COR-L47 (cell line): ENCODE measurements at places on chromosomes 16 and 17.

GRCh38 chr16:73891129-73891542 lies 405.5 kb upstream of the PSMD7 start:
- no peak for DNase-seq

- DNase-seq = no peak
Measured at GRCh38 chr17:78515480-78515879, 61.7 kb downstream of the DNAH17 start.

DNA sequence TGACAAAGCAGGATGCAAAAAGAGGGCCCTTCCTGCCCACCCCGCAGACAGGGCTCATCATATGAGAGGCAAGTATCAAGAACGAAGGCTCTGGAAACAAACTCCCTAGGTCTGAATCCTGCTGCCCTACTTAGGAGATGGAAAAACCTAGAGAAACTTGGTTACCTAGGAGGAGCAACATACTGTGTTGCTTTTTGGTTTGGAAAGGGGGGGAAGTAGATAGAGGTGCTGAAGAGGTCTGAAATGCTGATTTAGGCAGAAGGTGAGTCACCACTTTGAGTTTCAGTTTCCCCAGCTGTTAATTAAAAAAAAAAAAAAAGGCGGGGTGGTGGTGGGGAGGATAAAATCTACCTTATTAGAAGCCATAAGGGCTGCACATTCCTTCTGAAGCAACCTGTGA lies 1.5 kb downstream of the N4BP1 start:
- DNase-seq = no peak

- no peak for DNase-seq
Measured at GRCh38 chr16:48959204-48959603, 322.4 kb downstream of the CBLN1 start.

DNA sequence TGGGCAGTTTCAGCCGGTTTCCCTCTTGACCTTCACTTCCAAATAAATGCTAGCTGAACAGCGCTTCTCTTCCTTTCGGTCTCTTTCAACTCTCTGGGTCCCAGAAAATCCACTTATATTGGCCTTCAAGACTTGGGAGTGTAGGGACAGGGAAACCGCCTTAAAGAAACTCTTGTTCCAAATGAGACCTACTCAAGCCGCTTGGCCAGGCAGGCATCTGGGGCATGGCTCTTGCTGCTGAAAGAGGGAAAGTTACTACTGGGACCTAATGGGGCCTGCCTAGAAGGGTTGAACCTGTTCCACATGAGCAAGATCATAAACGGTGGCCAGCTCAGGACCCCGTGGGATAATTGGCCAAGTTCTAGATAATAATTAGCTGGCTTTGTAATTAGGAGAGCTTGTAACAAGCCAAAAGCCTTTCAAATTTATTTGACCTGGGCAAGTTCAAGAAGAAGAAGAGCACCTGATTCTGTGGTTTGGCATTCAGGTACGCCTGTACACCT lies 13.2 kb downstream of the CDH1 start:
- no peak for DNase-seq

DNA sequence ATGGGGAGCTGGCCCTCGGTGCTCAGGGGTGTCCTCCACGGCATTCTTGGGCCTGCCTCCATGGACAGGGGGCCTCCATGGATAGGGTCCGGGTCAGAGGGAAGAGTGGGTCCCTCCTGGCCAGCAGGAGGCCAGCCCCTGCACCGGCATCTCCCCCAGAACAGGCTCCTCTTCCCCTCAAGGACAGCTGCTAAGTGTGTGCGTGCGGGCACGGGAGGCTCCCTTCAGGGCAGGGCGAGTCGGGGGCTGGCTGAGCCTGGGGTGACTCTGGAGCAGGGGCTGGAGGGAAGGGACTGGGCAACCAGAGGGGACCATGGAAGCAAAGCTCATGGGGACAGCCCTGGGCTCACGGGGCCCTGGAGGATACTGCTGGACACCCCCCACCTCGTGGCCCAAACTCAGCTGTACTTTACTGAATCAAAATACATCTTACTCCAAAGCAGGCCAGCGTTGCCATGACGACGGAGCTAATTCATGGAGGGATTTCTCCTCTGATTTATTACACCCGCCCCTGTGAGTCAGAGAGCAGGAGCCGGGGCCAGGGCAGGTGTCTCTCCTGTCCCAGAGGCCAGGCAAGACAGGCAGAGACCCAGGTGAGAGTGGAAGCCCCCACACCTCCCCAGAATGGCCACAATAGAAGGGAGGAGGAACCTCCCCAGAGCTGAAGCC lies 2.1 kb downstream of the CASKIN1 start:
- peak; percentile 47 for DNase-seq

DNA sequence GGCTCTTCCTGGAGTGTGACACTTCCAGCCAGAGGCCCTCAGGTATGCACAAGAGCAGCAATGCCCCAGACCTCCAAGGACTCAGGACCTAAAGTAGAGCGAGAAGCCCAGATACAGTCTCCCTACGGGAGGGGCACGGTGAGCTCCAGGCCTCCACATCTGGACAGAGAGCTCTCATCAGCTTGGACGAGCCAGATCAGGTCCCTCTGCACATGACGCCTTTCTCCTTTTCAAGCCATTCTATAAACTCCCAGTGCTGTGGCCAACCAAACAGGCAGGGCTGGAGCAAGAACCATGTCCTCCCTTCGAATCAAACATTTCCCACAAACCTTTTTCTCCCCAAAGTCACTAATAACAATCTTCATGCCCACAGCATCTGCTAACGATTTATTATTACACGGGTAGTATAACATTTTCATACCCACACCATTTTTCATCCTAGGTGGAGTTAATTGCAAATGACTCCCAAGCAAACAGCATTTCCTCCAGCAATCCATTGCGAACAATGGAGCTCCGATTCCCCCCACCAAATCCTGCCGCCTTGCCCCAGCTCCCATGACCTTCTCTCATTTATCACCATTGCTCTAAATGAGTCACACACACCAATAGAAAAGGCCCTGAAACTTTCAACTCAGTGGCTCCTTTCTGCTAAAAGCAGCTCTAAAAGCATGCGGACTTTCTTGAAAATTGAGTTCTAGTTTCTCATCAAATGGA lies 24.2 kb upstream of the NLRP1 start:
- no peak for DNase-seq

- DNase-seq = no peak
Measured at GRCh38 chr17:62911114-62911513, 54.9 kb upstream of the TANC2 start.

DNA sequence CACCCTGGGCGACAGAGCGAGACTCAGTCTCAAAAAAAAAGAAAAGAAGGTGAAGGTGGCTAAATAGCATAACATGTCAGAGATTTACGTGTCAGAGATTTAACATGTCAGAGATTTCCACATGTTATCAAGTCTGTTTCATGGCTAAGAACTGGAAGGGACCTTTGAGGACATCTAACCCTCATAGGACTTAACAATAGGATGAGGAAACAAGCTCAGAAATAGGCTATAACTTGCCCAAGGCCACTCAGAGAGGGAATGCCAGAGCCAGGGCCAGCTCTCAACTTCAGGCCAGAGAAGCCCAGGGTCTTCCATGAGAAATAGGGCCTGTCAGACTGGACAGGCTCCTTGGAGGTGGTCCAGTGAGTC lies 26.8 kb upstream of the ZNF629 start:
- DNase-seq = no peak

- no peak for DNase-seq
Measured at GRCh38 chr16:89572073-89572484, 3.5 kb upstream of the CPNE7 start.

GRCh38 chr16:1043881-1044451 lies 28.6 kb upstream of the SSTR5 start:
- DNase-seq = no peak

DNA sequence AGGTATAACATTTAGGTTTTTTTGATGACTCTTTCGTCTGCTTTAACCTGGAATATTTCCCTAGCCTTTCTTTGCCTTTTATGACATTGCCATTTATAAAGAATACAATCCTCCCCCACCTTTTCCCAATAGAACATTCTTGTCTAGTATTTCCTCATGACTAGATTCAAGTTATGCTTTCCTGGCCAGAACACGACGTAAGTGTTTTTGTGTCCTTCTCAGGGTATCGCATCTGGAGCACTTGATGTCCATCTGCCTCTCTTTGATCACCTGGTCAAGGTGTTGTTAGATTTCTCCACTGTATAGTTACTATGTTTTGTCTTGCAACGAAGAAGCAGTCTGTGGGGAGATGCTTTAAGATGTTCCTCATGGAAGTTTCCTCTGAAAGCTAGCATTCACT lies 87.4 kb downstream of the MSI2 start:
- DNase-seq = no peak

GRCh38 chr17:28950752-28951427 lies 428 bp downstream of the PHF12 start:
- no peak for DNase-seq

DNA sequence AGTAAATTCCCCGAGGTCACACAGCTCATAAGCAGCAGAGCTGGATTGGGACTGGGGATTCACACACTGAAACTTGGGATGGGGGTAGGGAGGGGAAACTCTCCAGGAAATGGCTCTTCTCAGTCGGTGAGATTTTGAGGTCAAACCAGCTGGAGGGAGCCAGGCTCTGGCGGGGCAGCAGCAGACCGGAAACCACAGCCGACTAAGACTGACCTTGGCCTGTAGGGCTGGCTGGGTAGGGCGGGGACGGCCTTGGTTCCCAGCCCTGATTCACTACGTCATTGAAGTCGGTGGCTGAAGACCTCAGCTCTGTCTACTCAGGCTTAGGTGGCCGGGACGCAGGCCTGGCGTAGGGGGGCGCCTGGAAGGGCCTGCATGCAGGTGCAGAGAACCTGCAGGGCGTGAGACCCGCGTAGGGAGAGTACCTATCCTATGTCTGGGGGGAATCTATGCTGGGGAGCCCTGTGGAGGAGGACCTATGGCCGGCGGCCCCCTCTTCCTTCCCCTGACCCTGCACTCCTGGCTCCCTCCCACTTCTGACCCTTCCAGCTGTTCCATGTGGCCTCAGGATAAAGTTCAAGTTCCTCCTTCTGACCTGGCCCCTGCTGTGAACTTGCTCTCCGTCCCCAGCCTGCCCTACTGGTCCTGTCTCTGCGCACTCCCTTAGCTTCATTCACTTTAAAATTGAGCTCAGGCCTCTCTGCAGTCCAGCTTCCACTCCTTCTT lies 11.9 kb upstream of the SLC4A1 start:
- no peak for DNase-seq
